ENCODE measurements at places on chromosomes 2 and 18. TPM values are rescaled to one million over a fixed set of nuclear protein-coding genes. Genes with fewer than 3 reads are reported as not detected.

Gene IL36G
- 0.24 TPM for total RNA-seq

Gene CCL20
- total RNA-seq = 2.8 TPM

Gene CTAGE1
- total RNA-seq = not detected

Gene MBD2
- 68.5 TPM for total RNA-seq

Gene ABCG8
- under 0.01 TPM for total RNA-seq

Gene RAB31
- 10.1 TPM for total RNA-seq

Gene OTOF
- 0.42 TPM for total RNA-seq

Gene TRAF3IP1
- 2.7 TPM for total RNA-seq

Gene ZSWIM2
- not detected for total RNA-seq

Gene SERPINB11
- not detected for total RNA-seq

Gene LYPD6B
- 0.24 TPM for total RNA-seq

Gene BCL2
- 17.5 TPM for total RNA-seq

Gene NPPC
- 8.5 TPM for total RNA-seq

Gene RAX
- under 0.01 TPM for total RNA-seq

Measured in thymus (tissue), 14 donors.